NT2/D1 (cell line): ENCODE measurements at places on chromosomes 7 and 10.

GRCh38 chr10:60985951-60986350, 42.0 kb upstream of the RHOBTB1 start:
- DNase-seq = no peak

DNA sequence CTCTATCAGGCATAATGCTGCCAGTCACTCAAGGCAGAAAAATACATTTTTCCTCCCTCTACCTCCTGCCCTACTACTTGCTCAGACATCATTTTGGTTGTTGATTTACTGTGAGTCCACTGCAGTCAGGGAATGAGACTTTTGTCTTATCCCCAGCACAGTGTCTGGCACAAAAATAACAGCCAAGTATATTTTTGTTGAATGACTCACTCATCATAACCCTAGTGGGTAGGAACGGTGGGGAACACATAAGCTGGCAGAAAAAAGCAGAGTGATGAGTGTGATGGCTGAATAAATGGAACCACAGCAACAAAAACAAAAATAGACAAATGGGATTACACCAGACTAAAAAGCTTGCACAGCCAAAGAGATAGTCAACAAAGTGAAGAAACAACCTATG, 65.8 kb upstream of the LAMB4 start:
- DNase-seq = no peak

- DNase-seq = no peak
These were observed 77.3 kb downstream of the GRK5 start for GRCh38 chr10:119284679-119285096.

DNA sequence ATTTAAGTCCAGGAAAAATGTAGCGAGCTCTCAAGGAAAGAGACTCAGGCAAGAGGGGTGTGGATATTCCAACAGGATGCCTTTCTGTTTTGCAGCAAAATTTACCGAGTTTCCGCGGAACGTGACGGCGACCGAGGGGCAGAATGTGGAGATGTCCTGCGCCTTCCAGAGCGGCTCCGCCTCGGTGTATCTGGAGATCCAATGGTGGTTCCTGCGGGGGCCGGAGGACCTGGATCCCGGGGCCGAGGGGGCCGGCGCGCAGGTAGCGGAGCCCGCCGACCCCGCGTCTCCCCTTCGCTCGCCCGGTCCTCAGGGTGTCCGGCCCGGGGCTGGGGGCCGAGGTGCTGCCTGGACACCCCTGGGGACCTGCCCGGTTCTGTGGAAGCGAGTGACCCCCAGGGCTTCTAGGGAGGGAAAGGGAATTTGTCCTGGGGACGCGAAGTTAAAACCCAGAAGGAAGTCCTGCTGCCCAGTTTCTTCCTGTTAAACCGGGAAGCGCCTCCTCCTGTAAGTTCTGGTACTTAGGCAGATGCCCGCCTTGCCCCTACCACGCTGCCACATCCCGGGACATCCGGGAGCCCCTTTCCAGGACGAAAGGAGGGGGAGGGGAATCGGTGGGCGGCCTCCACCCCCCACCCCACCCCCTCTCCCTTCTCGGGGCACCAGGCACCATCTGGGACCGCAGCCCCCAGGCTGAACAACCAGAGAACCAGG, 2.5 kb downstream of the VSTM2A start:
- no peak for DNase-seq

DNA sequence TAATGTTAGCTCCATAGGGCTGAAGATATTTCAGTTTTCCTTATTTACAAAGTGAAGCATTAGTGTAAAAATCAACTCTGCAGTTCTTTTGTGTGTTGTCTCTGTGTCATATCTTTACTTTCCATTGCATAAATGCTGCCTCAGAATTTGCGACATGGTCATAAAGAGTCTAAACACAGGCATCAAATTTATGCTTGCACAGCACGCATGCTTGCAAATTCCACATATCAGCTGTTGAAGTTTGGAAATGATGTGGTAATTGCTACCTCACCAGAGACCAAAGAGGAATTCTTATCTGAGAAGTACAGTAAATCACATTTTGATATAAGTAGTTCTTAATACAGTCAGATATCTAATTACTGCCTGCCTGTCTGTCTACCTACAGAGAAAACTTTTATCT, 348.2 kb upstream of the GRM3 start:
- DNase-seq = no peak

GRCh38 chr7:143203386-143203785, 18.5 kb upstream of the TAS2R40 start:
- DNase-seq = no peak

DNA sequence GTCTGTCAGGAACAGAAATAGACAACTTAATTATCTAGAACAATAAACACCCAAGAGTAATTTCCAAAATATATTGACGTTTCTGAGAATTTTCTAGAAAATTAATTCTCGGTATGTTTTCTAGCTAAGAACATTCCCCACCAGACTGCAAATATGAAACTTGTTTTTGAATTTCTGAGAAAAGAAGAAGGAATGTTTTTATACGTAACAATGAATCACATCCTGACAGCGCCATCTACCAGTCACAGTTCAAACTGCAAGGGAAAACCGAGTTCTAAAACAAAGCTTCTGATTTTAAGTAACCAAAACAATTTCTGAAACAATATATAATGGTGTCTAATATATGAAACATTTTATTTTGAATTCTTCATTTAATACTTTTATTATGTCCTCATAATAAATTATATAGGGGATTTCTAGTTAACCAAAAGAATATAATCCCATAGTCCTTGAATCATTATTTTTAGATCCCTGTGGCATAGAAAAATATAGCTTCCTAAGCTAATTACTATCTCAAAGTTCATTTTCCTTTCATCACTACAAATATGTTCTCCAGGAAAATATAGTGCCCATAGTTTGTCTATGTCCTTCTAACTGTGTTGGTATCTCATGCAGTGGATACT, 34.5 kb upstream of the MEOX2 start:
- DNase-seq = peak; percentile 38

DNA sequence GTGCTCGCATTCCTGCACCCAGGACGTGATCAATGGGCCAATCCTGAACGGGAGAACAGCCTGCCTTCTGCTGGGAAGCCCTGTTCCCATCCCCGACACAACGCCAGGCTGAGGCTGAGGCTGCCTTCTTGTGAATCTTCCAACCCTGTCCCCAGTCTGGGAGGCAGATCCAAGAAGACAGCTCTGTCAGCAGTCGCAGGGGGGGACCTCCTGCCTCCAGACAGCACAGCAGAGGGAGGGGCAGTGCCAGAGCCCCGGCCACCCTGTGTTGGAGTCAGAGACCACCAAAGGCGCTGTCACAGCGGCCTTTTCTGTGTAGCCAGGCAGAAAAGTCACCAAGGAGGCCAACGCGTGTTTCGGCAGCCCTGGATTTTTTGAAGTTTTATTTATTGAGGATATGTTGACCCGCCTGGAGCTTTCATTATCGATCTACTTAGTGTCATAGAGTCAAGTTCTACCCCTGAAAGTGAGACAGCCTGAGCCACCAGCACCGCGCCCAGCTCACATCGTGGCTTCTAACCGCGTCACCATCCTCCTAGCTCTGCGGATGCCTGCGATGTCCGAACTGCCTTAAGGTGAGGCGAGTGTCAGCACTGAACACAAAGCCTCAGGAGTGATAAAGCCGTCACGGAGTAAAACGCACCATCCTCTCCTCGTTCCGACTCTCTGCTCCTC, 86.1 kb downstream of the PTPRN2 start:
- no peak for DNase-seq

GRCh38 chr10:36452851-36453250, 672.5 kb upstream of the ANKRD30A start:
- DNase-seq = no peak

DNA sequence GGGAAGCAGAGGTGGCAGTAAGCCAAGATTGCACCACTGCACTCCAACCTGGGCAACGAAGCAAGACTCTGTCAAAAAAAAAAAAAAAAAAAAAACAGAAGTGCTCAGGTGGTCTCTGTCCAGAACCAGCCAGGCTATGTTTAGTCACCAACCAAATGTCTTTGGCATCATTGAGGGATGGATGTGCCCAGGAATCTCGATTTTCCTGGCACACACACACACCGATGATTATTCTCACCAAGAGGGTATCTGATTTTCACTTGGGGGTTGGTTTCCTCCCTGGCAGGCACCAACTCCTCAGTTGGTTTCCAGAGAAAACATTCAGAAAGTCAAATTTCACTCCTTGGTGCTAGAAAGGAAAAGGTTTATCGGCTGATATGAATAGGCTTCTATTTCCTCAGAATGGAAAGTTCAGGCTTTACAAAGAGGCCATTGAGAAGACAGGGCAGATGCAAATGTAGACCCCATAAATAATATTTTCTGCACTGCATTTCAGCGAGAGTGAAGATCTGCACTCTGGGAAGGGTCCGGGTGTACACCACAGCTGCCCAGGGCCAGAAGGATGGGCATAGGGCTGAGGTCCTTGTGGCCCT, 154.8 kb downstream of the TNS3 start:
- DNase-seq = no peak

GRCh38 chr7:100483722-100484672, at the start of gene NYAP1:
Gene NYAP1, plus strand, starts transcription at chr7:100483927. Its CDS starts 1,385 bp downstream, at chr7:100485312.
- DNase-seq = no peak

DNA sequence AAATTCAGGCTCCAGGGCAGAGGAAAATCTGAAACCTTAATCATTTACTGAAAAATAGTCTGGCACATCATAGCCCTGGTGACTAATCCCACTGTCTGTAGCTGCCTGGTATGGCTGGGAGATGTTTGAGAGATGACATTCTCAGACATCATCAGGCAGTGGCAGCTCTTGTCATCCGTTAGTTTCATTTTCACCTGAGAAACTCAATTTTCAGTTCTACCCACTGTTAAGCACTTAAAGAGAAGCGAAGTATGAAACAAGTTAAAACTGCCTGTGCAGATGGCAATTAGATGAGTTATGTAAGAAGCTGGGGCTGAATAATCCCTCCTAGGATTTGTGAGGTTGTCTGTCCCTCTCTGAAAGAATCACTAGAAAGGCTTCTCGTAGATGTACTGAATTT, 150.2 kb downstream of the NSUN6 start:
- no peak for DNase-seq

DNA sequence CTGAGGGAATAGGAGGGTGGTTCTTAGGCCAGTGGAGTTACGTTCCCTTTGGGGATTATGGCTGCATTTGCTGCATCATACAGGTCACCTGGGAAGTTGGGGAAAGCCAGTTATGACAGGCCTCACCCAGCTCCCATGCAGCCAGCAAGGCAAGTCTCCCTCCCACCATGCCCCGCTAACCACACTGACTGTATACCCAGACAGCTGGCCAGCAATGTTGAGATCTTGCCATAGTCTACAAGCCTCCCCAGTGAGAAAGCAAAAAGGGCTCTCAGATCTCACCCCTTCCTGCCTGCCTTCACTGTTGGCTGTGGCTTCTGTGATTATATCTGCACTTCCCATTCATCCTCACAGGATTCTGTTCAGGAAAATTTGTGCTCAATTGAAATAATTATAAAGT, 133.3 kb upstream of the HGF start:
- DNase-seq = no peak

GRCh38 chr7:72161534-72161933, 250.6 kb downstream of the CALN1 start:
- DNase-seq = peak; percentile 25

DNA sequence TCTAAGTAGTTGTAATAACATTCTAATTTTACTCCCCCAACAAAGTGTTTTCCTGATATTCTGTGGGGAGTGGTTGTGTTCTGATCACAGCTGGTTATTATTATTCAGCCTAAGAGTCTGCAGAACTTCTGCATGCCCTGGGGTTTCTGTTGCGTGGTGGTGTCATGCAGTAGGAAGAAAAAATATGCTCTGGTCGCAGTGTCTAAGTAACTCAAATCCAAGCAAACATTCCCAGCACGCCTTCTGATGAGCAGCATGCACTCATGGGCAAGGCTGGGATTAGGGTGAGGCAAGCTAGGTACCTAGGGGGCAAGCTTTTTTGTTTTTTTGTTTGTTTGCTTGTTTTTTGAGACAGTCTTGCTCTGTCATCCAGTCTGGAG, 112.8 kb upstream of the KMT2E start:
- no peak for DNase-seq

DNA sequence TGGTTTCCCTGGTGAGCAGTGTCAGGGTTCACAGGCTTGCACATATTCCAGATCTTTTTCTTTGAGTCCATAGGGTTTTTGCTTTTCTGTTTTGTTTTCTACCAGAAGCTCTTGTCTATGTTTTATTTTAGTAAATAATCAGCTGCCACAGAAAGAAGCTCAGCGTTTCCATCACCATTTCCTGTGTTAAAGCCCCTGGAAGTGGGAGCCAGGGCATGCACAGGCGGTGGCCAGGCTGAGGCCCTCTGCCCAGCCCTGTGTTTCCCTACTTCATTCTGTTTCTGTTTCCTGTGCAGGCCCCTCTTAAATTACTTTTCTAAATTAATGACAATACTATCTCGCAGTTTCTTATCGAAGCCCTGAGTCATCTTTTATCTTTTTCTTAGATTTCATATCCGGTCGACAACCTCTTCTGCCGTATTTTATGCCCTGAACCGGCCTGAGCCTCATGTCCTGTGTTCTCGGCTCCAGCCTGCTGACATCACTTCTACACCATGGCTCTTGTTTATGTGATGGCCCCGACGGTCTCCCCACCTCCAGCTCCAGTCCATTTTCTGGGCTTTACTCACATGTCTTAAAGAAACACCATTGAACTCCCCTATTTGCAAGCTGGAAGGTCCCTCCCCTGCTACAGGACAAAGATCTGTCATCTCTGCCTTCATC, 442.2 kb downstream of the TCERG1L start:
- DNase-seq = no peak

- DNase-seq = no peak
These were observed 21.0 kb downstream of the KLF6 start for GRCh38 chr10:3763852-3764625.

DNA sequence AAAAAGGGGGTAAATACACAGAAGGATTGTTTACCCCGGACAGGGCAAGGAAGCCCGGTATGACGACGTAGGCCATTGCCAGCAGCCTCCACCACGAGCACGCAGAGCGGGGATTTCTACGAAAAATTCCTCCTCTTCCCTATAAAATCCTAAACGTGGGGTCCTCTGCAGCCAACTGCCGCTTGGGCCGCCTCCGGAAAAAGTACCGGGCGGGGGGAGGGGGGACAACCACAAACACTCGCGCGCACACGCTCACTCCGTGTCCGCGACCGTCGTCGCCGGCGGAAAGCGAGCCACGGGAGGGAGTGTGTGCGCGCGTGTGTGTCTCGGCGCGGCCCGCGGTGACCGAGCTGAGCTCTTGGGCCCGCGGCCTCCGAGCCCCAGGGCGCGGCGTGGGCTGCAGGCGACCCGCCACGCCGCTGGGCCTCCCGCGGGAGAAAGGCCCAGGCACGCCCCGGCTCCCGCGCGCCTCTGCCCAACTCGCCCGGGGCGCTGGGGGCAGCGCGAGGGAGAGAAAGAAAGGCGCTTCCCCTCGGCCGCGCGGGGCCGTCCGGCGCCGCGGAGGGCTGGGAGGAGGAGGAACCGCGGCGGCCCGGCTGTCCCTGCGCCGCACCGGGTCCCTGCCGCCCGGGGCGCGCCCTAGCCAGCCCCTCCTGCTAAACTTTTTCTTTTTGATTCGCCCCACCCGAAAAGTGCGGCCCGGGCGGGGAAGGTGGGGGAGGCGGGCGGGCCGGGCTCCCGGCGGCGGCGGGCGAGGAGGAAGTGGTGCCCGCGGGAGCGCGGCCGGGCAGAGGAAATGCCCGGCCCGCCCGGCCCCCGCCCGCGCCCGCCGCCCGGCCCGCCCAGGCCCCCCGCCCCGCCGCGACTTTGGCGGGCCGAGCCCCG, 1.5 kb downstream of the CTBP2 start:
- no peak for DNase-seq

GRCh38 chr10:43166207-43166879, 28.1 kb downstream of the CSGALNACT2 start:
- DNase-seq = no peak
